Kidney glomerular epithelial cell (primary cell): ENCODE measurements at places on chromosomes 2 and 18.

DNA sequence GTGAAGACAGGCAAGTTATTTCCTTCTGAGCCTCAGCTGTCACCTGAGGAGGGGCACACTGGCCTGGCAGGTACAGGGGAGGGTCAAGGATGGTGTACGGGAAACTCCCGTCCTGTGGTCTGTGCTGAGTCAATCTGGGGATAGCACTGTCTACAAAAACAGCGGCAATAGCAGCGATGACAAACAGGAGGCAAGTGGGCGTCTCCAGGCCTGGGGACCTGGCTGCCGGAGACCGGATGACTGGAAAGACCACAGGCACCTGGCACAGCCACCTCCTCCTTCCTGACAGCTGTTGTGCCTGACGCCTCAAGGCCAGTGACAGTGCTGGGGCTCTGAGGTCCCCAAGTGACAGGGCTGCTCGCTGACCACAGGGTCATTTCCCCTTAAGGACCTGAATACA lies 202.1 kb upstream of the HS6ST1 start:
- DNase-seq: no peak

GRCh38 chr2:233076749-233077148 lies 16.6 kb downstream of the INPP5D start:
- no peak for DNase-seq

- no peak for DNase-seq
Measured at GRCh38 chr2:98348066-98348561, 1.9 kb downstream of the CNGA3 start.

DNA sequence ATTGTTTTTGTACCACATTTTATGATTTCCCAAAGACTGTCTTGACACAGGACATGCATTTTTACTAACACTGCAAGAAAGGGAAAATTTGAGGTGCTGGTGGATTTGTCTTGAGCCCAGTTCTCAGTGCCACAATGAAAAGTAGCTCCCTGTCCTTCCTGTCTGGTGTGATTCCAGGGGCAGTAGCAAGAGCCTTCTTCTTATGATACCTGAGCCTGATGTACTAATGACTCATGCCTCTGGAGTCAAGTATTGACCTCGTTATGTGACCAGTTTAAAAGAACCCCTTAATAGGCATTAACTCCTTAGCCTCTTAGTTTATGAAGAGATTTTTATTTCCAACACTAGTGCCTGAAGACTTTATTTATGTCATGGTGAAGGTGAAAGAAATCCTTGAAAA lies 728.6 kb downstream of the SLC4A3 start:
- no peak for DNase-seq

GRCh38 chr18:11887328-11888128 lies 20.6 kb downstream of the MPPE1 start:
- DNase-seq: no peak

DNA sequence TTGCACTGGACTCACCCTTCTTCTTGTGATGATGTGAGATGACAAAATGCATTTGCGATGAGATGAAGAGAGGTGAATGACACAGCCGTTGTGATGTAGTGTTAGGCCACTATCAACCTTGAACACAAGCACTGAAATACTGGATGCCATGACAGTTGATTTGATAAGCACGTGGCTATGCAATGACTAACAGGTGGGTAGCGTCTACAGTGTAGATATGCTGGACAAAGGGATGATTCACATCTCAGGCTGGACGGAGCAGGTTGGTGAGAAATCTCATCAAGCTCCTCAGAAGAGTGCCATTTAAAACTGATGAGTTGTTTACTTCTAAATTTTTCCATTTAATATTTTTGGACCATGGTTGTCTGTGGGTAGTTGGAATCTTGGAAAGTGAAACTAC lies 375.8 kb upstream of the LYPD1 start:
- no peak for DNase-seq

DNA sequence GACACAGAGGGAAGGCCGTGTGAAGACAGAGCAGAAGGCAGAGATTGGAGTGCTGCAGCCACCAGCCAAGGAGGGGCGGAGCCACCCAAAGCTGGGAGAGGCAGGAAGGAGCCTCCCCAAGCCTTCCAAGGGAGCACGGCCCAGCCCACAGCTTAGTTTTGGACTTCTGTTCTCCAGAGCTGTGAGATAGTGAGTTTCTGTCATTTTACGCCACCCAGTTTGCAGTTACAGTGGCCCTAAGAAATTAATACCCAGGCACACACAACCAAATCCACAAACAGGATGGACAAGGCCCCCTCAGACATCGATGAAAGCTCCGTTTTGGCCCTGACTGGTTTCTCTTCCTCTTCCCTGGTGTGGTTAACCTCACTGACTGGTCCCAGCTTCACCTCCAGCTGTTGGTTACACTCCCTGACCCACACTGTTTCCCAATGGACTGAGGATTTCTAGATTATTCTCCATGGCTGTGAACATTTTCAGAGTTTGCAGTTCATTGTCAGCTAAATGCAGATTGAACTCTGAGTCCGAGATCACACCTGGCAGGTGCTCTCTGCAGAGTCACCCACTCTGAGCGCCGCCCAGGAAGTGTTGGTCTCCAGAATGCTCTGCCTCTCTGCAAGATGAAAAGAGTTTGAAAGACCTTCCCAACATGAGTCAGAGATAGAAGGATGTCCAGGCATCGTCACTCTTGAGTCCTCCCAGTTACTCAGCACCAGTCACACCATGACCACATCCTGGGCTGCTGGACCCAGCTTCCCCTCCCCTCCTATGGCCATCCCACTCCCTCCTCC lies 100.2 kb downstream of the TWIST2 start:
- DNase-seq: peak; percentile 18

DNA sequence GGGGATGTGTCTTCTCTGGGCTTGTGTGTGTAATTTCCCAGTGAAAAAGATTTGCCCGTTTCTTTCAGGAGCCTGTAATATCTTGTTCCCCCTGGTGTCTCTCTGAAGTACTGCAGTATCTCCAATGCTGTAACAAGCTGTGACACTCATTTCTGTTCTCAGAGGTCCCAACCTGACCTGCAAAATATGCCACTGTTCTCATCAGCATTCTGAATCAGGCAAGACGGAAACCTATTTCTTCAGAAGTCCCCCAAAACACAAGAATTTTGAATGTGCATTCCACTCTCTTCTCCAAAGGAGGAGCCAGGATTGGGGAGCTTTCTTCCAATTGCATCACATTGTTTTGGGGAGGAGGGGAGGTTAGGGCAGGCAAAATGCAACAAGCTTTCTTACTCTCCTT lies 77.0 kb upstream of the CNGA3 start:
- DNase-seq: peak; percentile 34

- DNase-seq: peak; percentile 73
Measured at GRCh38 chr2:19682493-19682892, 219.3 kb downstream of the TTC32 start.

DNA sequence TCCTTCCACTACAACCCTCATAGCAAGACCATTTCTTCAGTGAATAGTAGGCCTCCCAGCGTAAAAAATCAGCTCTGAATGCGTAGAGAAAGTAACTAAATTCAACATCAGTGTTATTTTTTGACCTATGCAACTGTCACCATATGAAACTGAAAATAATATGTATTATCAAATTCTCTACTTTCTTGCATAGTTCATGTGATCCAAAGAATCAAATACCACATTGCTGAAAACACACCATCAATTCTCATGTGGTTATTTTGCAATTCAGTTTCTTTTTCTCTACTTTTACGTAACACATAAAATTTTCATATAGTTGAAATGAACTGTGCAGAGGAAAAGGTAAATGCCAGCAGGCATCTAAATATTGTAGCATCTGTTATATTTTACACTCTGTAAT lies 208.5 kb upstream of the SPOPL start:
- no peak for DNase-seq

DNA sequence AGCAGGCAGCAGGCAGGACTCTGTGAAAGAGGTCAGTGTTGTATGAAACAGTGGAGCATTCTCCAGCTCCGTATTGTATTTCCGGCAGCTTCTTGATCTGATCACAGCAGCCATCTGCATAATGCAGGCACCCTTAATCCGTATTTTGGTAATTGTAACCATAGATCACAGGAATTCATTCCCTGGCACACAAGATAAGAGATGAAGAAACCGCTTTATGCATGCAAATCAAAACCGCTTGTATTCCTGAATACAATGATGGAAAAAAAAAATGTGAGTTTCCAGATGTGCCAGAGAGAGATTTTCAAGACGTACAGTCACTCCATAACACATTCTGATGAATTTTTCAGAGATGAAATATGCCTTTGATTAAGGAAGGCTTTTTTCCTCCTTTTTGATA lies 221.3 kb downstream of the ACKR3 start:
- DNase-seq: no peak

DNA sequence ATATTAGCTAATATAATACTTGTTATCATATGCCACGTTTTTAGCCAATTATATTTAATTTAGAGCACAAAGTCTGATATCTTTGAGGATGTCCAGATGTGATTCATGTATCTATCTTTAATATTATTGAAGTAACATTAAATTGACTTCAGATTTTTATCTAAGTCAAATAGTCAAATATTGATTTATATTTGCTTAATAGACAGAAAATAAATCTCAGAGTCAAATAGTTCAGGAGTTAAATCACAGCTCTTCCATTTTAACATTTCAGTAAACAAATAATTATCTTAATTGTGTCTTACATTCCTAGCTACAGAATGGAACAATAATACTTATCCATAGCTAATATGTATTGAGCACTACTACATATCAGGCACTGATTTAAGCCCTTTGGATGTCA lies 379.4 kb upstream of the UBE2E3 start:
- DNase-seq: no peak

- no peak for DNase-seq
Measured at GRCh38 chr18:59733421-59733820, 36.2 kb upstream of the CCBE1 start.

DNA sequence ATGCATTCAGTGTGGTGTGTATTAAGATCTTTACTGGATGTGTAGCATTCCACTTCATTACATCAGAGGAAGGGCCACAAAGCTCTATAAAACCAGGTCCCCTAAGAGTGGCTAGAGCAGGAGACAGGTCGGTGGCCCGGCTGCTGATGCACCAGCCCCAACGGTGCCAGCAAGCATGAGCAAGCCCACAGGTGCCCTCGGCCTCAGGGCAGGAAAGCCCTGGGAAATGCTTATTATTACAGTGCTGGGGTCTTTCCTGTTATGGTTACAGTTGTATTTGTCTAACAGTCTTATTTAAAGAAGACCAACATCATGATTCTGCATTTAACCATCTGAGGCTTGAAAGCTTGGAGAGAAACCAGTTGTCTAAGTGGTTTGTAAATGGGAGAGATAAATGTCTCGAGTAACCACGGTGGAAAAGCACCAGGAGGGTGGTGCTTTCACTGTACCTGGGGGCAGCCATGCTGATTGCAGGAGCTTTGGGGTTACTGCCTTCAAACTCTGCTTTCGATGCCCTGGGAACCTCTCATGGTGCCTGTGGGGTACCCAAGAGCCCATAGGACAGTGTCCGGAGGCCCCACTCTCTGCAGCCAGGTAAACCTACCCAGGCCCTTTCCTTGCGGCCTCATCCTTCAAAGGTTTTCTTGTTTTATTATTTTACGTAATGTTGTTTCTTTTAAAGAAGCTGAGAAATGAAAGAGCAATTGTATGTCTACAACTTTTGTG lies 133.1 kb downstream of the SH3RF3 start:
- DNase-seq: no peak

- DNase-seq: no peak
Measured at GRCh38 chr18:9764011-9764481, 55.9 kb downstream of the RAB31 start.

DNA sequence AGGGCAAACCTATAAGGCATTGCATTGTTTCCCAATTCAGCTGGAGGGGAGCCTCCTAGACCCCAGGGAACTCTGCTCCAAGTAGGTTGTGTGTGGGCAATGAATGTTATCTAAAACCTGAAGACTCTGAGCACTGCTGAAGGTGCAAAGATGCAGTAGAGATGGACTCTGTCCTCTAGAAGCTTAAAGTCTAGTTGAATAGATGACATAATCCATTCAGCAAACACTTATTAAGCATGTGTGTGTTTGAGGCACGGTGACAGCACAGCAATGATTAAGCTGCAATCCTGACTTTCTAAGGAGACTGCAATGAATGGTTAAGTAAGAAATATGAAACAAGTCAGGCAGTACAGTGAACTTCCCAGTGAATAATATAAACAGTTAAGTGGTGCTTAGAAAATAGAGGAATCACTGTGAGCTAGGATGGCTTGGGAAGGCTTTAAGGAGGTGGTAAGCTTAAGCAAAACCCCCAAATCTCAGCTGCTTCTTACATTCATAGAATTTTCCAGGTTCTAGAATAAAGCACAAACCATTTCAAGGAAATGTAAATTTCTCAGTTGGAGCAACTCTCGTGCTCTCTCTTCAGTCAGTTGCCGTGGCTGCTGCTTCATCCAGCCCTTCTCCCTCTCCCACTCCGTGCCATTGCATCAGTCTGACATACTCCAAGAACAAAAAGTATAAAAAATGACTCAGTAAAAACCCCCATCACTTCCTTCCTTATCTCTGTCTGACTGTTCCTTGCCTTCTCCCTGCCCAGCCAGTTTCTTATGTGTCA lies 19.1 kb downstream of the MXD1 start:
- DNase-seq: peak; percentile 87

DNA sequence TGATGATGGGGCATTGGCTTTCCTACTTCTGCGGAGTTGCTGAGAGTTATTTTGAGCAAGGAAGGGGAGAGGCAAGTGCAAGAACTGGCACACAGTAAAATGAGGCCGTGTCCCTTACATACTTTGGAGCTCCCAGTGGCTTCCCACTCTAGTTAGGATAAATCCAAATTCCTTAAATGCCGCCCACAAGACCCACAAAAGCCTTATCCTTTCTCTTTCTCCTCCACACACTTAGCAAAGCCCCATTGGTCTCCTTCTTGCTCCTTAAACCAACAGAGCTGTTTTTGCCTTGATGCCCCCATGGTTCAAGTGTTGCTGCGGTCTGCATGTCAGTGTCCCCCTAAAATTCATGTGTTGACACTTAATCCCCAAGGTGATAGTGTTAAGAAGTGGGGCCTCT lies 24.3 kb downstream of the TMEM247 start:
- no peak for DNase-seq

DNA sequence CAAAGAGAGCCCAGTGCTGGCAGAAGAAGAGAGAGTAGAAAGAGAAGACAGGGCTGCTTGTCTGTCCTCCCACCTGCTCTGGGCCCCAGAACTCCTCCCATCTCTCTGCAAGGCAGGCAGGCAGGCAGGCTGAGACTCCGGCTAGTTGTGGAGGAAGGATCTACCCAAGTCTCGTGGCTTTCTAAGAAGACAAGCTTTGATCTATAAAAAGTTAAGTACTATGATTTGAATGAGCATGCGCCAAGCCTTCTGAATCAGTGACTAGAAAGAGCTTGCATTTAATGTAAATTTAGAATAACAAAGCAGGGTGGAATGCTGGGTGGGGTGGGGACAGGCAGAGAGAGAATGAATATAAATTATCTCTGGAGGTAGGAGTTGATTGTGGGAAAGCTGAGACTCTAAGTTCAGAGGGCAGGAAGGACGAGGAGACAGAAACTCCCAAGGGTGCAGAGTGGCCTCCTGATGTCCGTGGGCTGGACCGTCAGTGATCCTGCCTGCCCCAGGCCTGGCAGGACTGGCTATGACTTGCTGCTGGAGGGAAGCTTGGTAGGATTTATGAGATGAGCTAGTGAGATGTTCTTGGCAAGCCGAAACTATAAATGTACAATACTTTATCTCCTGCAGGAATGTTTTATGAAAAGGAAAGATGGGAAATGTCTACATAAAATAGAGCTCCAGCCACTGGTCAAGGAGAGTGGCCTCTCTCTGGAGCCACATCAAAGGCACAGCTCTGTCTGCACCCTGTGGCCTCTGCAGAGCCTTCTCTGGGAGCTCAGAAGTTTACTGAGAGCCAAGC lies 447.5 kb downstream of the TNS1 start:
- DNase-seq: no peak
